ENCODE measurements at places on chromosomes 2 and 18.
A peak's percentile ranks its signal among the peaks of the same experiment; 100 is the strongest.

GRCh38 chr18:50268022-50268747 lies 1.9 kb upstream of the CFAP53 start:
- DNase-seq, result peak; percentile 62

DNA sequence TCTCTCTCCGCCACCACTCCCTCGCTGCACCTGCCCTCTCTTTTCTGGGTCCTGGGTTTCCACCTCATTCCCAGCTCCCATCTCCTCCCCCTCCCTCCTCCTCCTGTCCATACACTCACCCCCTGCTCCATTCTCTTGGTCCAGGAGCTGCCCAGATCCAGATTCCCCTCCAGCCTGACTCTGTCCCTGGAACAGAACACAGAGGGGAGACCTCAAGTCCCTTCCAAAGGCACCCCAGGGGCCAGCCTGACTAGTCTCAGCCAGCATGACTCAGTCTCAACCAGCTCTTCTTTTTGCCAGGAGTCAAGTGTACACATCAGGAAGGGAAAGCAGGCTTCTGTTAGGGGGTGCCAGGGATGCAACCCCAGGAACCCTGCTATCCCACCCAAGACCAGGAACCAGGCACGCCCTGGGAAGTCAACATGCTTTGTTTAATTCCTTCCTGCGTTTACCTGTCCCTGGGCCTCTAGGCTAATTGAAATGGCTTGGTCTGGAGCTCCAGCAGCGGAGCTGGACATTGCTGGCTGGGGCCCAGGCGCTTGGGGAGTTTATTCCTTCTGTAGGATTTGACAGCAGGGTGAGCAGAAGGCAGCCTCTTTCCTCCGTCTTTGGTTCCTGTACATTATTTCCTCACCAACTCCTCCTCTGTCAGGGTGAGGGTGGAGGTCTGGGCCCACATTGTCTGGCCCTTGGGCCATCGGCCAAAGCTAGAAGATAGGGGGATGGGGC lies 28.4 kb upstream of the SELENOI start:
- DNase-seq, result no peak

DNA sequence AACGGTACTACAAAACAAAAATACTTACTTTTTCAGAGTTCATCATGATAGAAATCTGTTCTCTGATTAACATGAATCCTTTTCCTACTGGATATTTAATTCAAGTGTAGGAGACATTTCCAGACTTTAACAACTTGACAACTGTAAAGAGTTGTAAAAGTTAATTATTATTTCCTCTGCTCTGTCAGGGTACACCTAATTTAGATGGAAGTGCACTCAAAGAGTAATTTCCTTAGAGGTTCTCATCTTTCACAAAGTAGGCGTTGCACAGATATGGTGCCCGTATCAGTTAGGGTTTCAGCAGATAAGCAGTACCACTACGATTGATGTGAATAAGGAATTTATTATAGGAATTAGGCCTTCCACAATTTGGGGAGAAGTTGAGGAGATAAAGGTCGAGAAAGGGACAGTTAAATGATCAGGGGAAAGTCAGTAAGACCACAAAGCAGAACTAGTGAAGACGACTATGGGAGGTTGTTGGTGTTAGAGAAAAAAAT lies 16.2 kb upstream of the PDE11A start:
- no peak for DNase-seq

- DNase-seq, result no peak
These were observed 119.3 kb upstream of the GYPC start for GRCh38 chr2:126536605-126537200.

- DNase-seq, result no peak
These were observed 1004.1 kb upstream of the NRXN1 start for GRCh38 chr2:52036024-52036423.

GRCh38 chr2:28049899-28050298 lies 159.4 kb downstream of the BABAM2 start:
- no peak for DNase-seq

DNA sequence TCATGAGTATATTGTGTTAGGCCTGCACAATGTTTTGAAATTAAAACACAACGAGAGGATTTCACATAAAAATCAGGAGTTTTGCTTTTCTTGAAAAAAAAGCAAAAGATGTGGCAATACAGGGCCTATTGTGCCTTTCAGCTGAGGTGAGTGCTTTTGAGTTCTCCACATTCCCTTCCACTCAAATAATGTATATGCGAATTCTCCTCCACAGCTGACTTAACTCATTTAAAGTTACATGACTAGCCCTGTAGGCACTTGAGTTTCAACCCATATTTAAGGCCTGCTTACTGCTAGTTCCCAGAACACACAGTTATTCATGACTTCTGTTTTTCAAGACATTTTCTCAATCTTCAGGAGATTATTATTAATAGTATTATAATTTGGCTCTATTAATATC lies 353.1 kb downstream of the NUP35 start:
- DNase-seq, result no peak

DNA sequence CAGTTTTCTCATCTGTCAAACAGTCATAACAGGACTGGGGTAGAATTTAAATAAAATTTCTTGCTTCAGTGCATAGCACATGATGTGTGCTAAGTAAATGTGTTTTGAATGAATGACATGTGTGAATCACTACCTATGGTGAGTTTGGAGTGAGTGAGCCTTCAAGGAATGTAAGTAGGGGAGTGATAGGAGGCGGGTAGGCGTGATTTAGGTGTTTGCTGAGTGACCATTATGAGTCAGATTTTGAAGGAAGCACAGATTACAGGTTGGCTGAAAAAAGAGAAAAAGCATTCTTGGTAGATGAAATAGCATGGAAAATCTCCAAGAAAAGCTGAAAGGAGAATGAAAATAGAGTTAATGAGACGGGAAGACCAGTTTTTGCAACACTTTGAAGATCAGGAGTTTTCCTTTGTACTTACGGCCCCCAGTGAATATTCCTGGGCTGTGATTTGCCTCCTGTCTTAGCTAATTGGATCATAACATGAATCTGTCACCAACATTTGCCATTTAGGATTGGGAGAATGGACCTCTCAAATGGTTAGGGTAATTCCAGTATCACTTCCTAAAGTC lies 136.9 kb upstream of the GATA6 start:
- peak; percentile 4 for DNase-seq

GRCh38 chr2:215831296-215831913 lies 181.9 kb downstream of the MREG start:
- peak; percentile 67 for DNase-seq

DNA sequence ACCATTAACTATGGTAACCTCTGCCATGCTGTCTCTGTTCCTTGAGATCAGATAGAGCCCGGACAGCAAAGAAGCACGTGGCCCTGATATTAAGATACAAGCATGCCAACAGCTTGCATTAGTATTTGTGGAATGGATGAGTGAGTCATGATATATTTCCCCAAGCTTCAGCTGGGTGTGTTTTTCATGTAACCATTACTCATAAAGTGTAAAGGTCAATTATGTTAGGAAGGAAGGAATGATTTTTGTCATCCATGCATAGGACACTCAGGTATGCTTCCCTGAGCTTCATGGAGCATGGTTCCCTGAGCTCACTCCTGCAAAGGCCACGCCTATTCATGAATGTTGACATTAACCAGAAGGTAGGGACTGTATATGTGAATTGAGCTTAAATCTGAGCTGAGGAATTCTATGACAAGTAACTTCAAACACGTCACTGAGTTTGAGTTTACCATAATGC lies 74.6 kb downstream of the ARL4C start:
- no peak for DNase-seq

DNA sequence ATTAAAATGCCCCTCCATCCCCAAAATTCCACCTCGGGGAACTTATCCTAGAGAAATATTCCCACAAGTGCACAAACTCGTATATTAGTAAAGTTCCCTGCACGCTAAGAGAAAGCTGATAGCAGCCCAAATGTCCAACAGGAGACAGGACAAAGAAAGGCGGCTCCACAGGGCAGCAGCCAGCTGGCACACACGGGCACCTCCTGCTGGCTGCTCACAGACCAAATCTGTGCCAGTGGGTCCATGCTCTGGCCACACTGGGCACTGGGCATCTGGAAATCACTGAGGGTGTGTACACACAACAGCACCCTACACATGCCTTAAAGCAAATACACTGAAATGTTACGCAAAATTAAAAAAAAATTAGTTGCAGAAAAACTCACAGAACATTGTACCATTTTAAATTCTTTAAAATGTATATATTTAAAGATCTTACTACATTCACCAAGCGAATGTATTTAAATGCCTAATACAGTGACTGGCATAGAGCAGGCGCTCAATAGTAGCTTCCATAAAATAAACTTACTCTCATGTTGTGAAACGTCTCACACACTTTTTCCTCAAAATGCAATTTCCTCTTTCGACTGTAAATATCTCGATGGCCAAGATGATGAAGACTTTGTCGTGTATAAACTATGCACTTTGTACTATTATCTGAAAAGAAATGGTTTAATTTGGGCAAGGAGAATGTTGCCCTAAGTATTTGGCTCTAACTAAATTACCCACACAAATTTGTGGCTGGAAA lies 19.4 kb downstream of the ZNF516 start:
- DNase-seq, result no peak

GRCh38 chr2:5845798-5846330 lies 153.7 kb downstream of the SOX11 start:
- DNase-seq, result no peak

GRCh38 chr2:10772201-10772867 lies 40.3 kb downstream of the PDIA6 start:
- DNase-seq, result no peak

- DNase-seq, result no peak
These were observed 138.3 kb downstream of the CDH20 start for GRCh38 chr18:61471541-61471940.

GRCh38 chr2:236998236-236998635 lies 87.5 kb upstream of the COPS8 start:
- no peak for DNase-seq

- DNase-seq, result no peak
These were observed 506.6 kb upstream of the SPHKAP start for GRCh38 chr2:228688007-228688645.

Measured in GM12878 (cell line).